ENCODE measurements at places on chromosomes 16 and 17.

DNA sequence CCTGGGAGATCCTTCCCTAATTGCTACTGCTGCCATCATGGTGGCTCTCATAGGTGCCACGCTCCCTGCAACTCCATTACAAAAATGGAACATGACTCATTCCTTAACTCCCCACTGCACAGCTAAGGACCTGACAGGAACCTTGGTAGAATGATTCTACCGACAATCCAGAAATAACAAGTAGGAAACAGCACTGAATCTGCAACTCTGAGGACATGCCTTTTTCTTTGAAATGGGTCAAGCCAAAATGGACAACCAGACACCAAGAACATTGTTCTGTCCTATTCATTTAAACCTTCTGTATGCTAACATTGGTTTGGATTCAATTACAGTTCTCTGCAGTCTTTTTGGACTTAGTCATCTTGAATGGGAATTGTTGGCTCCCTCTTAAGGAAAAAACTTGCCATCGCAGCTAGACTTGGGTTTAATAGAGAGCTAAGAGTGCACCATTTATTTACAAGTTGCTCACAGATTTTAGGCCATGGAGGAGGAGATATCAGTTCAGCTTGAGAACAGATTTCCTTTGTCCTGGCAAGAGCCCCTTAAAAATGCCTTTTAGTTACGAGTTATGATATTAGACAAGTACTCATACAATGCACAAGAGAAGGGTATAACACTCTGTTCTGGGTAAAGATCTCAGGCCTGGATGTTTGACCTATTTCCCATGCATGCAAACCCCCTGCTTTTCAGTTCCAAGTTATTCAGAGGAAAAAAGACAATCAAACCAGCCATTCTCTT, 20.9 kb upstream of the NSRP1 start:
- no peak for DNase-seq

- no peak for DNase-seq
Observed at GRCh38 chr16:80346111-80346632, 194.6 kb upstream of the DYNLRB2 start.

GRCh38 chr17:44847586-44847985, at the start of gene HIGD1B:
Gene HIGD1B, plus strand, starts transcription at chr17:44847883. Its CDS starts 270 bp downstream, at chr17:44848153.
- no peak for DNase-seq

- DNase-seq = no peak
Observed at GRCh38 chr16:89197633-89198416, 2.5 kb downstream of the SLC22A31 start.

DNA sequence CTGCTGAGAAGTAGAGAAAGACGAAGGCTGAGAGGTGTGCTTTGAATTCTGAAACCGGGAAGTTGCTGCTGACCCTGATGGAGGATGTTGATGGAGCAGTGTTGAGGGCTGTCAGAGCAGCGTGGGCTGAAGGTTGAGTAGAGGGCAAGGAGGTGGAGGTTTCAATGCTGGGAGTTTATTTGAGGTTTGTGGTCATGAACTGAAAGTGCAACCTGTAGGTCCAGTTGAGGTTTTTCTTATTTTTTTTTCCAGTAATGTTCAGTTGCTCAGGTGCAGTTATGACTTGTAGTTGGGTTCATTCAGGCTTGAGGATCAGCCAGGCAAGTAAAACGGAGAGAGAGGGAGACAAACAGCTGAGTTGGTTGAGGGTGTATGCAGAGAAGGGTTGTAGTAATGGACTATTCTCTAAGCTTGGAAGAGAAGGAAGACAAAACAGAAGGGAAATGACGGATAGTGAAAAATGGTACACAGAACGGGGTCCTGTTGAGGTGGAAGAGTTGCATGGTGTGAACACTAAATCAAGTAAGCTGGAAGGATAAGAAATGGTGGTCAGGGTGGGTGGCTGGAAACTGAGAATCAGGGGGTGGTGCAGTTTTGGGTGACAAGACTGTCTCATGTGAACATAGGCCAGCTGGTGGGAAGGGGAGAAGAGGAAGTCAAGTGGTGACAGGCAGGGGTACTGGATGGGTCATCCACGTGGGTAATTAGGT, 8.7 kb upstream of the UBE2G1 start:
- peak; percentile 62 for DNase-seq

DNA sequence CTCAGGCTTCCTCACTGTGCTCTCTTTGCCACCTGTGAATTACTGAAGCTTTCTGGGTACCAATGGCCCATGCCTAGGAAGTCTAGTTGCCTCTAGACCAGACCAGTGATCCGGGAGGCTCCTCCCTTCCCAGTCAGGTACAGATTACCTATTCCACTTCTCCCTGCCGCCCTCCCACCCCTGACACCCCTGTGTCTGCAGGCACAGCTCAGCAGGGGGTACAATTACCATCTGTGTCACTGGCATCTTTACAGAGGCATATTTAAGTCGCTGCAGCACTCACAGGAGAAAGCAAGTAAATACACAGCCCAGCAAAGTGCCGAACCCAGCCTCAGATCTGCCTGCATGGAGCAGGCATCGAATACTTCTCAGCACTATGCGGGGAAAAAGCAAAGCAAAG, 5.3 kb upstream of the WSCD1 start:
- no peak for DNase-seq

GRCh38 chr17:17001874-17002520, 30.1 kb upstream of the TNFRSF13B start:
- DNase-seq = peak; percentile 77

- DNase-seq = no peak
Observed at GRCh38 chr17:68383443-68384321, 73.6 kb downstream of the WIPI1 start.

GRCh38 chr17:3039736-3040135, 23.7 kb downstream of the OR1D5 start:
- DNase-seq = no peak

GRCh38 chr17:76176701-76177574, 35.9 kb upstream of the FOXJ1 start:
- DNase-seq = no peak

DNA sequence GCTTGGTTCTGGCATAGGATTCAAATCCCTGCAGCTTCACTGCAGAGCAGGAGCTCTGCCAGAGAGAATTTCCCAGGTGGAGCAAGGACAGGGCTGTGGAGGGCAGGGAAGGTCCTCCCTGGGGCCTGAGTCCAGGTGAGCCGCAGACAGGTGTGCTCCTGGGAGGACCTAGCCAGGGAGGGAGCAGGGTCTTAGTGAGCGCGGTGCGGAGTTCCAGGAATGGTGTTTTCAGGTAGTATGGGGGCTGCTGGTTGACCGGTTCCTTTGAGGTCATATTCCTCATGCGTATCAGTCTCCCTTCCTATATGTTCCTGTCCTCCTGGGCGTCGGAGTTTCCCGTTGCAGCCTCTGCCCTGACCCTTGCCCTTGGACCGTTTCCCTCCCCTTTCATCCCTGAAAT, 813.3 kb downstream of the KCNJ18 start:
- no peak for DNase-seq

GRCh38 chr17:42362245-42362961, 25.8 kb downstream of the STAT3 start:
- no peak for DNase-seq

- DNase-seq = no peak
Observed at GRCh38 chr16:937723-938122, 33.1 kb downstream of the LMF1 start.

GRCh38 chr17:77174928-77175661, 34.3 kb downstream of the SEC14L1 start:
- DNase-seq = no peak

GRCh38 chr16:9007177-9007794, 43.6 kb upstream of the USP7 start:
- no peak for DNase-seq

DNA sequence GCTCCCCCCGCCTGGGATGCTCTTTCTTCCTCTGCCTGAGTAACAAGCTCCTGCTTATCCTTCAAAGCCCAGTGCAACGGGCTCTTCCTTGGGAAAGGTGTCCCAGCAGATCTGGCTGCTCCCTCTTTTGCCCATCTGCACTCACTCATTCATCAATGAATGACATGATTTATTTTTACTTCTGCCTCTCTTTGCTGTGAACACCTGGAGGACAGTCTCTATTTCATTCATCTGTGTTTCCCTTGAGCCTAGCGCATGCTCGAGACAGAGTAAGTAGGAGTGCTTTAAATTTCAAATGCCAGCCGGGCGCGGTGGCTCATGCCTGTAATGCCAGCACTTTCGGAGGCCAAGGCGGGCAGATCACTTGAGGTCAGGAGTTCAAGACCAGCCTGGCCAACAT, 22.0 kb upstream of the GINS2 start:
- no peak for DNase-seq

GRCh38 chr16:3075523-3075915, 10.1 kb downstream of the IL32 start:
- DNase-seq = no peak

DNA sequence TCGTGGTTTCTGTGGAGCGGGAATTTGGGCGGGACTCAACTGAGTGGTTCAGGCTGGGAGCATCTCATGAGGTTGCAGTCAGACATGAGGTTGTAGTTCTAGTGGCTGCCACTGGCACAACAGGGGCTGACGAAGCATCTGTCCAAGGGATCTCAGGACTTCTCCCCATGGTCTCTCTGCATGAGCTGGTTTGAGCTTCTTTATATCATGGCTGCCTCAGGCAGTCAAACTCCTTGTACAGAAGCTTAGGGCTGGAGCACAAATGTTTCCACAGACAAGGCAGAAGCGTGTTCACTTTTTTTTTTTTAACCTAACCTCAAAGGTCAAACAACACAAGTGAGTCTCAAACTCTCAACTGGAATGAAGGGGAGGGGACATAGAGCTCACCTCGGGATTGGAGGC, 243.3 kb downstream of the MSI2 start:
- no peak for DNase-seq

- no peak for DNase-seq
Observed at GRCh38 chr16:6864671-6865070, 468.0 kb upstream of the RBFOX1 start.

DNA sequence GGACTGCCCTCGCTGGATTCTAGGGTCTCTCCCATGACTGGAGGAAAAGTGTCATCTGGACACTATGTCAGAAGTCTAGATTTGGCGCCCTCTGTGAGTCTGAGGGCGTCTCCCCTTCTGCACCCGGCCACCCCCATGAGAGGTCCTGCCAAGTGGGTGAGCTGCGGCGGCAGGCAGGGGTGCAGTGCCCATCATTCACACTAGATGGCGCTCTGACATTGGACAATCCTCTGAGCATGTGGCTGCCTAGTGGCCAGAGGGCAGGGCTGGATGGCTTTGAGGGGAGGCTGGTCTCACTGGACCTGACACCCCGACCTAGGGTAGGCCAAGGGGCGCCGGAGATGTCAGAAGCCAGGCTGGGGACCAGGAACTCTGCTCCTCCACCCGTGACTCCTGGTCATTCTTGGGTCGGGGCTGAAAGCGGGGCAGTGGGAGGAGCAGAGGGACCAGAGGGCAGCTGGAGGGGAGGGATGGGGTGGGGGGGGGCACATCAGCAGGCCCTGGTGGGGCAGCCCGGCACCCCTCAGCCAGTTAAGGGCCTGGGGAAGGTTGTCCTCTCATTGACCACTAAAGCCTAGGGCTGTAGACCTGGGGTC, 28.0 kb downstream of the MRM1 start:
- DNase-seq = peak; percentile 48
